Gastrocnemius medialis (tissue), 4 donors: ENCODE measurements at places on chromosomes 4 and X. TPM values are rescaled to one million over a fixed set of nuclear protein-coding genes. Genes with fewer than 3 reads are reported as not detected.

The ADH1A gene
- total RNA-seq = 0.33 TPM

The NEIL3 gene
- total RNA-seq = not detected

The DOK7 gene
- total RNA-seq = 42.0 TPM

The GJB1 gene
- total RNA-seq = not detected

The MND1 gene
- total RNA-seq = not detected

The CXCL11 gene
- not detected for total RNA-seq

The CLDN34 gene
- not detected for total RNA-seq

The SHISA3 gene
- total RNA-seq = 0.31 TPM

The ZNF182 gene
- total RNA-seq = 1.4 TPM

The TCEAL7 gene
- 1.1 TPM for total RNA-seq

The CYBB gene
- total RNA-seq = 5.8 TPM

The USP9X gene
- 107 TPM for total RNA-seq
